Ascending aorta (tissue), 2 donors: ENCODE measurements at places on chromosomes 4 and X.

GRCh38 chrX:40172401-40173142, 74.8 kb upstream of the BCOR start:
- peak overlapping the region; percentile 92 for H3K27ac ChIP-seq
- H3K4me3 ChIP-seq, result peak overlapping the region; percentile 69
- no peaks in the 10 kb centered on the region for H3K27me3 ChIP-seq
- H3K36me3 ChIP-seq, result no peaks in the 10 kb centered on the region
- peak; percentile 76 for DNase-seq
- H3K4me1 ChIP-seq, result peaks cover 14% of the 10 kb centered on the region

- H3K4me3 ChIP-seq, result no peak overlapping the region
- H3K27me3 ChIP-seq, result no peaks in the 10 kb centered on the region
- no peak for DNase-seq
- no peak overlapping the region for H3K27ac ChIP-seq
Measured at GRCh38 chrX:52265713-52266112, 81.0 kb downstream of the MAGED4 start.

GRCh38 chrX:64850371-64851082, 125.7 kb downstream of the ZC4H2 start:
- no peak for DNase-seq
- H3K27me3 ChIP-seq, result no peaks in the 10 kb centered on the region
- H3K36me3 ChIP-seq, result no peaks in the 10 kb centered on the region

DNA sequence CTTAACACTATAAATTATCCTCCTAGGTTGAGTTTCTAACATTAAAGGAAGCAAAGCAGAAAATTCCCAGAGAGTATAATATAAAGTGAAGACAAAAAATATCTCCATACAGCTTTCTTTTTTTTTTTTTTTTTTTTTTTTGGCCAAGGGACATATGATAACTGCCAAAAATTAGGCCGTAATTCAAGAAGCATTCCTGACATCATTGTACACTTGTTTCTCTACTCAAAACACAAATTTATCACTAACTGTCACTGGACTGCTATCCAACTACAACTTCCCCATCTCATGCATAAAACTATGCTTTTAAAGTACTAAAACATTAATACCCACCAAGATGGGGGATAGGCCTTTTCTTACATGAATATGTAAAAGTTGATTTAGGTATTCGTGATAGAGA, 77.2 kb downstream of the DCHS2 start:
- H3K27me3 ChIP-seq, result no peaks in the 10 kb centered on the region
- H3K27ac ChIP-seq, result no peak overlapping the region
- no peak for DNase-seq
- H3K4me3 ChIP-seq, result no peak overlapping the region
- no peaks in the 10 kb centered on the region for H3K4me1 ChIP-seq

- H3K4me3 ChIP-seq, result no peak overlapping the region
- H3K4me1 ChIP-seq, result no peaks in the 10 kb centered on the region
- H3K27ac ChIP-seq, result no peak overlapping the region
- H3K36me3 ChIP-seq, result no peaks in the 10 kb centered on the region
- no peaks in the 10 kb centered on the region for H3K27me3 ChIP-seq
- DNase-seq, result no peak
Measured at GRCh38 chr4:52912608-52913007, 50.5 kb downstream of the RASL11B start.

DNA sequence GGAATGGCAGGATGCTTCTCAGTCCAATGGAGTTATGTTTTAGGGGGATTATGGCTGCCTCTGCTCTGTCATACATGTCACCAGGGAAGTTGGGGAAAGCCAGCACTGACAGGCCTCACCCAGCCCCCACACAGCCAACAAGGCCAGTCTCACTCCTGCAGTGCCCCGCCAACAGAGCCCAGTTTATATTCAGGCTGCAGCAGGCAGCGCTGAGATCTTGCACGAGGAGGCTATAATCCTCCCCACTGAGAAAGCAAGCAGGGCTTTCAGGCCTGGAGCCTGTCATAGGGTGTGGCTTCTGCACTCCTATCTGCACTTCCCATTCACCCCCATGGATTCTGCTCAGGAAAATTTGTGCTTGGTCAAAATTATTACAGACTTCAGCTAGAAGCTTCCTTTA, 25.1 kb downstream of the ADAD1 start:
- no peaks in the 10 kb centered on the region for H3K27me3 ChIP-seq
- H3K4me3 ChIP-seq, result no peak overlapping the region
- DNase-seq, result no peak
- H3K4me1 ChIP-seq, result no peaks in the 10 kb centered on the region

- H3K4me3 ChIP-seq, result no peak overlapping the region
- H3K27me3 ChIP-seq, result no peaks in the 10 kb centered on the region
- DNase-seq, result no peak
- H3K4me1 ChIP-seq, result no peaks in the 10 kb centered on the region
Measured at GRCh38 chr4:124212815-124213630, 499.5 kb downstream of the ANKRD50 start.

- H3K4me3 ChIP-seq, result peak overlapping the region; percentile 73
- no peaks in the 10 kb centered on the region for H3K27me3 ChIP-seq
- H3K36me3 ChIP-seq, result no peaks in the 10 kb centered on the region
- no peak for DNase-seq
- peak overlapping the region; percentile 99 for H3K27ac ChIP-seq
Measured at GRCh38 chr4:145936142-145936996, 2.3 kb downstream of the ZNF827 start.

DNA sequence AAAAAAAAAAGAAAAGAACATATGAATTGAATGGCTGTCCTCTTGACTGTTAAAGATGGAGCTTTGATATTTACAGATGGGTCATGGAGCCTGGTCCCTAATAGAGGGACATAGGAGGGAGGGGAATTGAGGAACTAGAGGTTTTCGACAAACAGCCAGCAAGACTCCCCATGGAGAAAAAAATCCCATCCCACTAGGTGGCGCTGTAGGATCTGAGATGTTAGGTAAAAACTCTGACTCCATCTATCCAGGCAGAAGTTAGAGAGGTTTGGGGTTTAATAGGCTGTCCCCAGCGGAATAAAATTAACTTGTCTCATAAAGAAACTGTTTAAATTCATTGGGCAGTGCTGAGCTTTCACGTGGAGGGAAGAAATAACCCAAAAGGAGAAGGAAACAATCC, 45.9 kb downstream of the HMGB2 start:
- no peak overlapping the region for H3K4me3 ChIP-seq
- DNase-seq, result no peak
- no peaks in the 10 kb centered on the region for H3K27me3 ChIP-seq
- no peak overlapping the region for H3K27ac ChIP-seq
- H3K36me3 ChIP-seq, result no peaks in the 10 kb centered on the region

- no peaks in the 10 kb centered on the region for H3K4me1 ChIP-seq
- H3K27me3 ChIP-seq, result no peaks in the 10 kb centered on the region
- no peak for DNase-seq
- H3K4me3 ChIP-seq, result peak overlapping the region; percentile 78
- peak overlapping the region; percentile 91 for H3K27ac ChIP-seq
Measured at GRCh38 chrX:10015723-10016518, 48.8 kb downstream of the CLDN34 start.

DNA sequence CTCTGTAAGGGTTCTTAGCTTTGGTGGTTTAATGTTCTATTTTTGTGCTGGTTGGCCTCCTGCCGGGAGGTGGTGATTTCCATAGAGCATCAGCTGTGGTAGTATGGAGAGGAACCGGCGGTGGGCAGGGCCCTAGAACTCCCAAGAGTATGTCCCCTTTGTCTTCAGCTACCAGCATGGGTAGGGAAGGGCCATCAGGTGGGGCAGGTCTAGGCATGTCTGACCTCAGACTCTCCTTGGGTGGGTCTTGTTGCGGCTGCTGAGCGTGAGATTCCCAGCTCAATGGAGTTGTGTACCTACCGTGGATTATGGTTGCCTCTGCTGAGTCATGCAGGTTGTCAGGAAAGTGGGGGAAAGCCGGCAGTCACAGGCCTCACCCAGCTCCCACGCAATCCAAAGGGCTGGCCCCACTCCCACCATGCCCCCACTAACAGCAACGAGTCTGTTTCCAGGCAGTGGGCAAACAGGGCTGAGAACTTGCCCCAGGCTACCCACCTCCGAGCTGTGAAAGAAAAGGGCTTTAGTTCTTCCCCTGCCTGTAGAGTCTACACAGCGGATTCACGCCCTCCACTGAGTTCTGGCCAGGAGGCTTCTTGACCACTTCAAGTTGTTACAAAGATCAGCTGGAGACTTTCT, 235.9 kb downstream of the RPA4 start:
- H3K27me3 ChIP-seq, result no peaks in the 10 kb centered on the region
- DNase-seq, result no peak
- no peak overlapping the region for H3K4me3 ChIP-seq
- H3K4me1 ChIP-seq, result no peaks in the 10 kb centered on the region

DNA sequence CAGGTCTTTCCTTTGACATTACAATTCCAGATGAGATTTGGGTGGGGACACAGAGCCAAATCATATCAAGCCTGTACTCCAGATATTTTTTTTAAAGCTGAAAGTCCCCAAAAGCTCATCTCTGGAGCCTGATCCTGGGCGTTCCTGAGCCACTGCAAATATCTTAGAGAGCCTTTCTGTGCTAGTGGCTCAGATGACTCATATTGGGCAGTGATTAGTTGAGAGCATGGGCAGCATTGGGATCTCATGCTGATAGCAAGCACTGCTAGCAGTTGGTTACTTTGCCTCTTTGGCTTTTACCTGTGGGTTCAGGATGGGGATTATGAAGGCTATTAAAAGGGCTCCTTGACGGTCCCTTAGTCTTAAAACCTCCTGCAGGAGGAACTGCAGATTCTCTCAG, 51.4 kb upstream of the SCRG1 start:
- no peaks in the 10 kb centered on the region for H3K36me3 ChIP-seq
- no peaks in the 10 kb centered on the region for H3K27me3 ChIP-seq
- peaks cover 15% of the 10 kb centered on the region for H3K4me1 ChIP-seq

- DNase-seq, result no peak
- no peak overlapping the region for H3K4me3 ChIP-seq
- no peak overlapping the region for H3K27ac ChIP-seq
- no peaks in the 10 kb centered on the region for H3K4me1 ChIP-seq
Measured at GRCh38 chrX:103362474-103362873, 6.2 kb downstream of the TCEAL9 start.

DNA sequence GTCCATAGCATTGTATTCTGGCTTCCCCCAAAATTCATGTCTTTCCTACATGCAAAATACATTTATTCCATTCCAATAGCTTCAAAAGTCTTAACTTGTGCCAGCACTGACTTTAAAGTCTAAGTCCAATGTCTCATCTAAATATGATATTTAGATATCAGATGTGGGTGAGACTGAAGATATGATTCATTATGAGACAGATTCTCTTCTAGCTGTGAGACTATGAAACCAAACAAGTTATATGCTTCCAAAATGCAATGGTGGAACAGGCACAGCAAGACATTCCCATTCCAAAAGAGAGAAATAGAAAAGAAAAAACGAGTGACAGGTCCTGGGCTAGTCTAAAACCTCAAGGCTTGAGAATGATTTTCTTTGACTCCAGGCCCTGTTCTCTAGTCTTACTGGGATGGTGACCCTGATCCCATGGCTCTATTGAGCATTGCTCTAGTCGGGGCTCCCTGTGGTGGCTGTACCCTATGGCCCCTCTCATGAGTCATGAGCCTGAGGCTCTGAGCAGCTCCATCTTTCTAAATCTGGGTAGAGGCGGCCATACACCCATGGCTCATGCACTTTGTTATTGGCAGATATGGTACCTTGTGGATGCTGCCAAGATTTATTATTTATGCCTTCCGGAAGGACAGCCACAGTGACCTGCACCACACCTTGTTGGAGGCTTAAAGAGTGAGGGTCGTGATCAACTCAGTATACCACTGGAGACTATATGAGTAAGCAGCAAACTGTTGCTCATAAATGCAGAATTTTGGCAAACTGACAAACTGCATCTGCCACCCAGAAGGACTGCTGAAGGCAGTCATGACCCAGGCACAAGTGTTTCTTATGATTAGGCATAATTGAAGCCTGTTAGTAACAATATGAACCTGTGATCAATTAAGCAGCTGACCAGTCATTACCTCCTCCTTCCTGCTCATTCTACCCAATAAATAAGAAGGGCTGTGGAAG, 38.5 kb upstream of the BOD1L1 start:
- H3K27me3 ChIP-seq, result no peaks in the 10 kb centered on the region
- no peak for DNase-seq
- H3K36me3 ChIP-seq, result no peaks in the 10 kb centered on the region

GRCh38 chrX:110743679-110744340, 51.8 kb downstream of the CHRDL1 start:
- H3K4me1 ChIP-seq, result no peaks in the 10 kb centered on the region
- H3K4me3 ChIP-seq, result no peak overlapping the region
- no peaks in the 10 kb centered on the region for H3K36me3 ChIP-seq
- DNase-seq, result no peak
- H3K27ac ChIP-seq, result no peak overlapping the region
- no peaks in the 10 kb centered on the region for H3K27me3 ChIP-seq

DNA sequence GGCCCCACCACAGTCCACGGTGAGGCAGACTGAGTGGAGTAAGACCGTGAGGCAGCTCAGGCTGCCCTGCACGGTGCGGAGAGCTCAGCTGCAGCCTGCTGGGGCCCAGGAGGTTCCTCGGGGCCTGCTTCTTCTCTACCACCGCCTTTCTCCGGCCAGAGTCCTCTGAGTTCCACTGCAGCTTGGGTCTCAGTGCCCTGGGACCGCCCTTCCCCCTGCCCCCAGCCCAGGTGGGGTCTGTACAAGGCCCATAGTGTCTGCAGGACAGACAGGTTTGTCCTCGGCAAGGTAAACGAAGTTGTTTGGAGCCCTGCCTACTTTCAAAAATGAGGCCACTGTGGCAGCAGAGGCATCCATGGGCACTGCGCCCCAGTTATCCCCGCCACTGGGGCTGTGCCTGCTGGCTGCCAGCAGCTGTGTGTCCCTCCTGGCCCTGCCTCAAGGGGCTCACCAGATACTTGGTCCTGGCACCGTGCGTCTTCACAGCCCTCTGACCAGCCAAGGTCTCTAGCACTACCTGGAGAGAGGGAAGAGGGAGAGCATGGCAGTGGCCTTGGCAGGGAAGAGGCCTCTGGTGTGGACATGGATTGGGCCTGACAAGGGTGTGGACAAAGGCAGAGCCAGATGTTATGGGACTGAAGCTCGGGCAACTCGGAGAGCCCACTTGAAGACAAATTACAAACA, 4.0 kb downstream of the IRAK1 start:
- no peak overlapping the region for H3K27ac ChIP-seq
- H3K27me3 ChIP-seq, result no peaks in the 10 kb centered on the region
- H3K4me1 ChIP-seq, result no peaks in the 10 kb centered on the region
- peaks cover 15% of the 10 kb centered on the region for H3K36me3 ChIP-seq
- DNase-seq, result no peak

DNA sequence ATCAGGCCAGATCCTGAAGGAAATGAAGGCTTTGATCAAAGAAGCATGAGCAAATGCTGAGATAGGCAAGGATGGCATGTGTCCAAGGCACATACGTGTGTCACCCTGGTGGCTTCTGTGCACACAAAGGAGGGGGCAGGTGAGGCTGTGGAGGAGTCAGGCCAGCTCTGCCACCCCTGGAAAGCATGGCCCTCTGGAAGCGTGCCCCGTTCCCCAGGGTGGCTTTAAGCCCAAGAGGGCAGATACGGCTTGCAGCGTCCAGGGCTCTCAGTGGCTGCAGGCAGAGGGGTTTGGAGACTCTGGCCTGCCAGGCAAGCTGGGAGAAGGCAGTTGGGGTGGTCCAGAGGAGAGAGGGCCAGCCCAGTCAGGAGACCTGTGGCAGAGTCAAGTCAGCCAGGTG, 25.6 kb downstream of the PNMA6E start:
- DNase-seq, result no peak
- H3K27ac ChIP-seq, result no peak overlapping the region
- H3K4me3 ChIP-seq, result no peak overlapping the region
- H3K27me3 ChIP-seq, result no peaks in the 10 kb centered on the region
- H3K36me3 ChIP-seq, result no peaks in the 10 kb centered on the region
